ENCODE measurements at places on chromosomes 4 and X.

DNA sequence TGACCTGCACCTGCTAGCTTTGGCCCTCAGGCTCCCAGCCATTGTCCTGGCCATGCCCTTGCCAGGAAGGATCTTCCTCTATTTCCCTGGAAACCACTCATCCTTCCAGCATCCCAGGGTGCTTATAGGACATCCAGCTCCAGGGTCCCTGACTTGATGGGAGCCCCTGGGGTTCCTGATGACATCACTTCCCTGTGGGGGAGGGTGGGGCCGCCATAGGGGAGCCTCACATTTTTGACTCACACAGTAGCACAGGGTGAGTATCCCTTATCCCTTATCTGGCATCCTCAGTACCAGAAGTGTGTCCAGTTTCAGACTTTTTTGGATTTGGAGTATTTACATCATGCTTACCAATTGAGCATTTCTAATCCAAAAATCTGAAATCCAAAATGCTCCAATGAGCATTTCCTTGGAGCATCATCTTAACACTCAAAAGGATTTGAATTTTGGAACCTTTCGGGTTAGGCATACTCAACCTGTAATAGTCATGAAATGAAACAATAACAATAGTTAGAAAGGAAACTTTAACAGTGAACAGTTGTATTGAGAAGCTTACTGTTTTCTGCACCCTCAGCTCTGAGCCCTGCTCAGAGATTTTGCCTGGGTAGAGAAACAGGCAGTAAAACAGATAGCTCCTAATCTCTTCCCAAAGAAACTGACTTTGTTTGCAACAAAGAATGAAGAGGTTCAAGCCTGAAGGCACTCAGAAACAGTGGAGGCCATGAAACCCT lies 22.1 kb downstream of the TNIP2 start:
- no peak for DNase-seq

GRCh38 chr4:139841464-139842195 lies 176.0 kb downstream of the MGST2 start:
- DNase-seq: no peak

GRCh38 chrX:4547213-4547836 lies 833.9 kb upstream of the PRKX start:
- peak; percentile 42 for DNase-seq

DNA sequence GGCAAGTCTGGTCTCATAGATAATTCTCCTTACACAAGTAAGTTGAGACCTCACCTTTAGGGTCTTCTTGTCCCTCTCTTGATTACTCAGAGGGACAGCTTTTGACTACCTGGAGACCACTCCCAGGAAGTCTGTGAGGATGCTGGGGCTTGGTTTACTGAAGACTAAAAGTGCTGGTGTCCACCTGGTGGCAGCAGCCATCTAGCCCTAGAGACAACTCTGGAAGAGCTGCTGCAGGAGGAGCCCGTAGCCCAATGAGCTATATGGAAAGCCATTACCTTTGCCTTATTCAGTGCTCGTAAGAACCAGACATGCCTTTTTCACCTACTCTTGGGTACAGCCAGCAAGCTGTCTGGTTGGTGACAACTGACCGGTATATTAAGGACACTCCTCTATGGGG lies 7.3 kb downstream of the FGFBP2 start:
- DNase-seq: no peak

DNA sequence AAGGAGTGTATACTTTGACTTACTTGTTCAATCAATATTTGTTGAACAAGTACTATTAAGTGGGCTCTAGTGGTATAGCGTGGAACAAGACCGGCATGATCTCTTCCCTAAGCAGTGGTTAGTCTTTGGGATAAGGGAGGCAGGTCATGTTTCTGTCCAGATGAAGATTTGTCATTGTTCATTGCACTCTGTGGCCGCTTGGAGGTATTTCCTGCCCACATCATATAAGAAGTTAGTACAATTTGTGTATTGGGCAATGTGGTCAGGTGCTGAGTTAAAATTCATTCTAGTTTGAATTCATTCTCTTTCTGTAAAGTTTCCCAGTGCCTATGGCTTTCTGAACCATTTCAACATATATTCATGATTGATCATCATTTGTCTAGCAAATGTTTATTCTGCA lies 101.1 kb upstream of the SHISA3 start:
- no peak for DNase-seq
